ENCODE measurements at places on chromosomes 6 and 20. TPM values are rescaled to one million over a fixed set of nuclear protein-coding genes. Genes with fewer than 3 reads are reported as not detected.

Gene C6orf132
- total RNA-seq = not detected

DNA sequence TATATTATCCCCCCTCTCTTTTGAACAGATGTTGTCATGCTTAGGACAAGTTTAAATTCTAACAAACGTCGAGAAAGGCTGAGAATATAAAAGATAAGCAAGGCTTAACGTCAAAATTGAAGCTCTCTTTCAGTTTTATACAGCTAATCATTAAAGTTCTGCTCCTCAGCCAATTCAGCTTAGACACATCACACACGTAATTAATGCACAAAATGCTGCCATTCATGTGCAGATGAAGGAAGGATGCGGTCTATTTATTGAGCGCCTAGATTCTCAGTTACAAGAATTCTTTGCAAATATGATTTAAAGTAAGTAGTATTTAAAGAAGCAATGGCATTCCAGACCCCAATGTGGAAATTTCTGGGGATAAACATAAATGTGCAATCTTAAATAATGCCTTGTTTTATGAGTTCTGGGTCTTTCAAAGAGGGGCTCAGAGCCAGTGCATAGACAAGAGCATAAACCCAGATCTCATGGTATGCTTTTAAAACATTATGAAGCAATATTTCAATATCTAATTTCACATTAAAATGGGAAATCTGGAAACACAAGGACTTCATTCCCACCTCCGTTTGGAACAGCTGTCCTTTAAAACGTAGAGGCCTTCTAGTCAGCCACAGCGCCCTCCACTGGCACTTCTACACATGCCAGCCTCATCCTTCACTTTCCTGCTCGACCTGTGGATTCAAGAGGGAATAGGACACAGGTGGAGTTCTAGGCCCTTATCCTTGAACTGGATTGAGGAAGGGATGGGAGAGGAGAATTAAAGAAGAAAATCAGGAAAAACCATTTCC is 85.8 kb downstream of the LYRM4 start:
- H3K4me1 ChIP-seq = peaks cover 33% of the 10 kb centered on the region
- DNase-seq = no peak
- no peaks in the 10 kb centered on the region for H3K36me3 ChIP-seq
- peak overlapping the region; percentile 4 for H3K4me3 ChIP-seq

GRCh38 chr6:159044899-159045727 is at the start of gene TAGAP:
TSS of gene TAGAP (minus strand) at chr6:159044991. CDS start at chr6:159044146, 845 bp downstream.
- no peaks in the 10 kb centered on the region for H3K27me3 ChIP-seq
- DNase-seq = peak; percentile 86
- H3K27ac ChIP-seq = peak within 1 kb of the TSS; percentile 82

- H3K27ac ChIP-seq = no peak overlapping the region
- no peaks in the 10 kb centered on the region for H3K4me1 ChIP-seq
- no peaks in the 10 kb centered on the region for H3K36me3 ChIP-seq
- no peak overlapping the region for H3K4me3 ChIP-seq
- no peaks in the 10 kb centered on the region for H3K27me3 ChIP-seq
Observed at GRCh38 chr6:9914951-9915350, 499.9 kb downstream of the TFAP2A start.

- peak within 1 kb of the TSS; percentile 51 for H3K27ac ChIP-seq
- H3K27me3 ChIP-seq = no peaks in the 10 kb centered on the region
- peak; percentile 81 for DNase-seq
Observed at GRCh38 chr6:98947411-98948292, at the start of gene FBXL4. TSS of gene FBXL4 (minus strand) at chr6:98947946. CDS start at chr6:98926988, 20,958 bp downstream.

Gene HLA-DRA
- total RNA-seq = 25.1 TPM

DNA sequence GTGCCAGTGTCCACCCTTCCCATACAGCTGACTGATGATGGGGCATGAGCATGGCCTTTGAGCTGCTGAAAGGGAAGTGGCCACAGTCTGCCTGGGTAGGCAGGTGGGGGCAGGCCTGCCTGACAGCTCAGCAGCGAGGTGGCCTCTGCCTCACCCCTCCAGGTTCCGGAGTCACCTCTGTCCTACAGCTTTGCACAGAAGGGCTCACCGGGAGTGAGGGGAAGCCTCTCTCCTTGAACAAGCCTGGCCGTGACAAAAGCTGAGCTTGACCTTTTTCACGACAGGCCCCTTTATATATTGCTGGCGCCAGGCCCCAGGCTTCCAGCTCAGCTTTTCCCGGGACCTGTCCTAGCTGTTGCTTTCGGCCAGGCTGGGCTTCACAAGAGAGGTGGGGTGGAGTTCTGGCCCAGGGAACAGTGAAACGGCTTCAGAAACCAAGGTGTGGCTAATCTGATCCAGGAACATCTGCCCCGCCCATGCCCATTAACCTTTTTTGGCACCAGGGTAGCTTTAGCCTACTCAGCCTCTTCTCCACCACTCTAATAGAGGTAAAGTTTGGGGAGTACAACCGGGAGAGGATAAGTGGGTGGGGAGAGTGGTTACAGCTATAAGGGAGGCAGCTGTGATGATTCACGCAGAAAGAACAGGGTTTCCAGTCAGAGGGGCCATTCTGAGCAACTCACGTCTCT is 42.9 kb downstream of the C6orf132 start:
- peaks cover 6% of the 10 kb centered on the region for H3K4me1 ChIP-seq
- DNase-seq = no peak
- no peaks in the 10 kb centered on the region for H3K27me3 ChIP-seq
- no peaks in the 10 kb centered on the region for H3K36me3 ChIP-seq
- no peak overlapping the region for H3K27ac ChIP-seq
- no peak overlapping the region for H3K4me3 ChIP-seq

- no peak overlapping the region for H3K27ac ChIP-seq
- H3K36me3 ChIP-seq = peaks cover 84% of the 10 kb centered on the region
- H3K4me1 ChIP-seq = no peaks in the 10 kb centered on the region
- DNase-seq = no peak
- no peak overlapping the region for H3K4me3 ChIP-seq
Observed at GRCh38 chr20:64023361-64024140, 12.4 kb upstream of the C20orf204 start.

- no peaks in the 10 kb centered on the region for H3K4me1 ChIP-seq
- no peaks in the 10 kb centered on the region for H3K27me3 ChIP-seq
- H3K36me3 ChIP-seq = no peaks in the 10 kb centered on the region
- no peak for DNase-seq
Observed at GRCh38 chr20:47108994-47109393, 214.4 kb downstream of the EYA2 start.

GRCh38 chr6:122454673-122455072 is 16.9 kb downstream of the SERINC1 start:
- no peak for DNase-seq
- peaks cover 23% of the 10 kb centered on the region for H3K4me1 ChIP-seq
- H3K36me3 ChIP-seq = peaks cover 73% of the 10 kb centered on the region
- H3K27ac ChIP-seq = no peak overlapping the region
- no peak overlapping the region for H3K4me3 ChIP-seq

DNA sequence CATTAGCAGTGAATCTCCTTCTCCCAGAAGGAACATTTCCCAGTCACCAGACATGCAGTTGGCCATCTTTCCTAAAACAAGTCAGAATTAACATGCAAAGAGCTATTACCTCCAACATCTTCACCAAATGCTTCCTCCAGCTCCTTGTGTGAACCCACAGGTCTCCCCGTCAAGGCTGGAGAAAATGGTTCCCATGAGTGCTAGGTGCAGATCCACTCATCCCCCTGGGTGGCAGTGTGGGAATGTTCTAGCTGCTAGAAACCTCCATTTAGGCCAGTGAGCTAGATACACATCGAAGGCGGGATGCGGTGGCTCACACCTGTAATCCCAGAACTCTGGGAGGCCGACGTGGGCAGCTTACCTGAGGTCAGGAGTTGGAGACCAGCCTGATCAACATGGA is 603.9 kb upstream of the SLC35B3 start:
- no peak for DNase-seq
- H3K4me3 ChIP-seq = no peak overlapping the region
- no peaks in the 10 kb centered on the region for H3K36me3 ChIP-seq
- H3K27ac ChIP-seq = no peak overlapping the region
- H3K4me1 ChIP-seq = no peaks in the 10 kb centered on the region

Gene PCMT1
- 50.8 TPM for total RNA-seq

- peaks cover 49% of the 10 kb centered on the region for H3K4me1 ChIP-seq
- peak within 1 kb of the TSS; percentile 96 for H3K27ac ChIP-seq
- H3K4me3 ChIP-seq = peak within 1 kb of the TSS; percentile 93
- DNase-seq = peak; percentile 94
- no peaks in the 10 kb centered on the region for H3K27me3 ChIP-seq
Observed at GRCh38 chr20:24992487-24993205, at the start of gene APMAP. TSS of gene APMAP (minus strand) at chr20:24992751. CDS start at chr20:24992688, 63 bp downstream.

DNA sequence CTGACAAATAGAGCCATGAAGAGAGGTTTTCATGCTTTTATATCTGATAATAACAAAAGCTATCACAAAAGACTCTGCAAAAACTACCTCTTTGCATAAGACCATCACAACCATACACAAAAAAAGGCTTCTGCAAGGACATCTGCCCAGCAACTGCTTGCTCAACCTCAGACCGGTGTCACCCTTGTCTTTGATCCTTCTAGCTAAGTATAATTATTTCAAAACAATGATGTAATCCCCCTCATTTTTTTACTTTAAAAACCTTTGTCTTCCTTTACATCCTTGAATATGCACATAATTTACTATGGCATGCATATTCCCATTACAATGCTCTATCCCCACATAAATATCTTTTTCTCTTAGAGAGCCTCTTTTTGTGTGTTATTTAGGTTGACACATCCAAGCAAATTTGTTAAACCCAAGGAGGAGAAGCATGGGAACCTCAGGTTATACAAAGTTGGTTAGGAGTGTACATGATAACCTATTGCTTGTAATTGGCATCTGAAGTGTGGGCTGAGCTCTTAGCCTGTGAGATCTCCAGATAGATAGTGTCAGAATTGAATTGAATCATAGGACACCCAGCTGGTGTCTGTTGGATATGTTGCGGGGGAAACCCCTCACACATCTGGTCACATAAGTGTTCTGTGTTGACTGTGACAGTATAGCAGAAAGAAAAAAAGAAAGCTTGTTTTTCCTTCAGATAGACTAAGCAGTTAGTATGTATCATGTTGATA is 20.7 kb upstream of the CGA start:
- H3K36me3 ChIP-seq = no peaks in the 10 kb centered on the region
- no peaks in the 10 kb centered on the region for H3K4me1 ChIP-seq
- H3K4me3 ChIP-seq = no peak overlapping the region
- DNase-seq = no peak

DNA sequence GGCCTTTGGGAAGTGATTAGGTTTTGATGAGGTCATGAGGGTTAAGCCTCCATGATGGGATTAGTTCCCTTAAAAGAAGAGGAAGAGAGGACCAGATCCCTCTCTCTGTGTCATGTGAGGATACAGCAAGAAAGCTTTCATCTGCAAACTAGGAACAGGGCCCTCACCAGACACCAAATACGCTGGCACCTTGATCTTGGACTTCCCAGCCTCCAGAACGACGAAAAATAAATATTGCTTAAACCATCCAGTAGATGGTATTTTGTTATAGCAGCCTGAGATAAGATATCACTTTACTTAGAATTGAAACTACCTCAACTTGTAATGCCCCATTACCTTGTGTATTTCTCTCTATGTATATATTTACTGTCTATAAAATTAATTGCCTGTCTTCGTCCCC is 65.4 kb upstream of the NNAT start:
- no peaks in the 10 kb centered on the region for H3K4me1 ChIP-seq
- no peaks in the 10 kb centered on the region for H3K36me3 ChIP-seq
- DNase-seq = no peak
- no peaks in the 10 kb centered on the region for H3K27me3 ChIP-seq
- no peak overlapping the region for H3K27ac ChIP-seq

DNA sequence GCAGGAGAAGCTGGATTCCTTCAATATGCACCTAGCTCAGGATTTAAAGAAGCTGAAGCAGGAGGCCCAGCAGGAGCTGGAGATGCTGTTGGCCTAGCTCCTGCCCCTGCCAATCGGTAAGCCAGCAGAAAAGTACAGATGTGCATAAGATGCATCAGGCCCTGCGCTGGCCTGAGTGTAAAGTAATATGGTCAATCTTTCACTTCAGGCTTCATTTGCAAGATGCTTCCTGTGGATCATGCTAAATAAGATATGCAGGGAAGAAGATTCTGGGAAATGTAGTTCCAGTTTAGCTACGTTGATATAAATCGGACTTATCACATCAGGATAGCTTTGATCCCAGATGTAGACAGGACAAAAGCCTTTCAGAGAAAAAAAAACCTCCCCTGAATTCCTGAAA is 100.3 kb downstream of the GJA1 start:
- no peaks in the 10 kb centered on the region for H3K36me3 ChIP-seq
- DNase-seq = no peak
- H3K4me1 ChIP-seq = no peaks in the 10 kb centered on the region

- no peak overlapping the region for H3K27ac ChIP-seq
- peaks cover 22% of the 10 kb centered on the region for H3K27me3 ChIP-seq
- H3K36me3 ChIP-seq = no peaks in the 10 kb centered on the region
- H3K4me3 ChIP-seq = no peak overlapping the region
- no peak for DNase-seq
Observed at GRCh38 chr6:1592852-1593251, 16.9 kb upstream of the FOXC1 start.

Gene SLC17A5
- 16.2 TPM for total RNA-seq

DNA sequence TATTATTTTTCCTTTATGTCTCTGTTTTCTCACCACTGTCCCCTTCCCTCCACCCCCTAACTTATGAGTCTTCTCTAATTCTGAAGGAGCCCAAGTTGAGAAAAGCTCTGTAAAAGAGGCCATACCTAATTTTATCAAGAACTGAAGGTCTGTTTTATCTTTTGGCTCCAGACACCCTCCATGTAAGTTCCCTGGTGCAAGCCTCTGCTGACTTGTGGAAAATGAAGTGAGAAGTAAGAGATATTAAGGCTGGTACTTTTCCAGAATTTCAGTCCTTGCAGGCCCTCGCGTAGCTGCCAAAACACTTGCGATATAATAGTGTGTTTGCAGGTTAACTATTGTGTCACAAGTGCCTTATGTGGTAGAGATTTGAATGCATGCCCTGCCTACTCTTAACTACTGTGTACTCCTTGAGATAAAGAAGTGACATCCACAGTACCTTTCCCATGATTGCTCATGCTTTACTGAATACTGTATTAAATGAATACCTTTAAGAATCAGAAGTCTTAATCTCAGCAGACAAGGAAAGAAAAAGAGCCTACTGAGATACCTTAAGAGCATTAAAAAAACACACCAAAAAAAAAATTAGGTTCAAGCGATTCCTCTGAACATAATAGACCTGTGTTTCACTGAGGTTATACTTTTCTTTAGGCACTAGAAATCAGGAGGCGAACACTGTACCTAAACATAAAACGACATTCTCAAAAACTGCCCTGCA is 143.6 kb upstream of the ZNF184 start:
- H3K27me3 ChIP-seq = peaks cover 7% of the 10 kb centered on the region
- no peak for DNase-seq
- no peaks in the 10 kb centered on the region for H3K36me3 ChIP-seq
- no peak overlapping the region for H3K27ac ChIP-seq

Gene TUBB1
- not detected for total RNA-seq

GRCh38 chr6:83976871-83977270 is 56.7 kb upstream of the MRAP2 start:
- no peak for DNase-seq
- no peaks in the 10 kb centered on the region for H3K4me1 ChIP-seq
- no peaks in the 10 kb centered on the region for H3K27me3 ChIP-seq

All from CD4-positive, alpha-beta memory T cell (primary cell).